ENCODE measurements at places on chromosomes 2 and 18.

DNA sequence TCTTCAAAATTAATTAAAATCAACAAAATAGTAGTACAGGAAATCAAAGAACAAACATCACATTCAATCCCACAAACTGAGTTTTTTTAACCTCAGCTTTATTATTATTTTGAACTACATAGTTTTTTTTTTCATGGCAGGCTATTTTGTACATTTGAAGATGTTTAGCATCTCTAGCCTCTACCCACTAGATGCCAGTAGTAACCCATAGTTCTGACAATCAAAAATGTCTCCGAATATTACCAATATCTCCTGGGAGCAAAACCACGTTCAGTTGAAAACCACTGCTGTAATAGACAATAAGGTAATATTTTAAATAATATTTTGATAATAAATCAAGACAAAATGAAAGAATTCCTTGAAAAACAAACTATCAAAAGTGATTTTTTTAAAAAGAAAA lies 702.6 kb upstream of the LRRTM1 start:
- no peak for DNase-seq

- DNase-seq: no peak
Measured at GRCh38 chr18:44946529-44947113, 265.9 kb downstream of the SETBP1 start.

DNA sequence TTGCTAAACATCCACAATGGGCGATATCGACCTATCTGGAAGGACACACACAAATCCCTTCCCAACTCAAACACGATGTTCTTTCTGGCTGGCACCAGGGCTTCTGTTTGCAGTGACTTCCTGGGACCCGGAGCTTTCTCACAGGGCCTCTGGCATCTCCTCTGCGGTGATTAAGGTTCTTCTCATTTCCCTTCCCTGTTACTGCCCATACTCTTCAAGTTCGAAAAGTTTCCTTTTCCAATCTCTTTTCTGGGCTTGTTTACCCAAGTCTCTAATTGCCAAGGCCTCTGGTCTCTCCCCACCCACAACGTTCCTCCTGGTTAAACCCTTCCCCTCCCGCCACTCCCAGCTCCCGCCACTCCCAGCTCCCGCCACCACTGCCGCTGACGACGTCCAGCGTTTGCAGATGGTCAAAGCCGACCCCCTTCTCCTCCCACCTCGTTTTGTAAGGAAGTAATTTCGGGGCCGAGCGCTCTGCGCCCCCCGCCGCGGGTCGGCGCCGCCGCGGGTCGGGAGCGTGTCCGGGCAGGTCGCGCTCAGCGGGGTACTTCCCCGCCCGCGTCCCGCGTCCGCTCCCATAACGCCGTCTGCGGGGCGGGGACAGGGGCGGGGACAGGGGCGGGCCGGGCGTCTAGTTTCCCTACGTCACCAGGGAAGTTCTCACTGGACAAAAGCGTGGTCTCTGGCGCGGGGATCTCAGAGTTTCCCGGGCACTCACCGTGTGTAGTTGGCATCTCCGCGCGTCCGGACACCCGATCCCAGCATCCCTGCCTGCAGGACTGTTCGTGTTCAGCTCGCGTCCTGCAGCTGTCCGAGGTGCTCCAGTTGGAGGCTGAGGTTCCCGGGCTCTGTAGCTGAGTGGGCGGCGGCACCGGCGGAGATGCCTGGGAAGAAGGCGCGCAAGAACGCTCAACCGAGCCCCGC lies at the start of gene PMAIP1:
PMAIP1 (plus strand) TSS at position 699 of the 924 bp plus-strand sequence; CDS start at position 881, 182 bp downstream.
- peak; percentile 74 for DNase-seq

DNA sequence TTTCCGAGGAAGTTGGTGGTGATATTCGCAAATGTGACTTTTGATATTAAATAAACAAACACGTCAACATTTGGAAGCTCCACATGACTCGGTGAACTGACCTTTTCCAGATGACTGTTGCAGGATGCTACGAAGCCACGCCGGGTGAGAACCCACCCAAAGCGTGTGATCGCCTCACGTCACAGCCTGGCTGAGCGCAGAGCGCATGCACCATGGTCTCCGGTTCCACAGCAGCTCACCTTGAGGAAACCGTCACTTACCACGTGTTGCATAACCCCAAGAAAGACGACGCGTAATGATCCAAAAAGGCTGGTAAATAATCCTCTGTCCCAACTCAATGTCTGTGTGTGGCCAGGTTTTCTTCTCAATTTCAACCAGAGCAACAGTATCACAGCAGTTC lies 64.5 kb upstream of the CTDP1 start:
- DNase-seq: no peak

Data from GOT3 (cell line).